ENCODE measurements at places on chromosomes 5 and 9.

GRCh38 chr9:131841765-131842318 is 102.0 kb upstream of the RAPGEF1 start:
- no peak for DNase-seq

DNA sequence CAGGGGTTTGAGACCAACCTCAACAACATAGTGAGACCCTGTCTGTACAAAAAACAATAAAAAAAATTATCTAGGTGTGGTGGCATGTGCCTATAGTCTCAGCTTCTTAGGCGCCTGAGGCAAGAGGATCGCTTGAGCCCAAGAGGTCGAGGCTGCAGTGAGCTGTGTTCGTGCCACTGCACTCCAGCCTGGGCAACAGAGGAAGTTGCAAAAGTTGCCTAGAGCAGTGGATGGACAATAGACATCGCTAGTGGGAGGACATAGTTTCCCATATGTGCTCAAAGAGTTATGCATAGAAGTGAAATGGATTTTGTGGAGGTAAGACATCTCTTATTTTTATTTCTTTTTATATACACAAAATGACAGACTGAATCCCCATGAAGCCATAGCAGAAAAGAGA is 19.0 kb downstream of the HNRNPK start:
- DNase-seq: no peak

DNA sequence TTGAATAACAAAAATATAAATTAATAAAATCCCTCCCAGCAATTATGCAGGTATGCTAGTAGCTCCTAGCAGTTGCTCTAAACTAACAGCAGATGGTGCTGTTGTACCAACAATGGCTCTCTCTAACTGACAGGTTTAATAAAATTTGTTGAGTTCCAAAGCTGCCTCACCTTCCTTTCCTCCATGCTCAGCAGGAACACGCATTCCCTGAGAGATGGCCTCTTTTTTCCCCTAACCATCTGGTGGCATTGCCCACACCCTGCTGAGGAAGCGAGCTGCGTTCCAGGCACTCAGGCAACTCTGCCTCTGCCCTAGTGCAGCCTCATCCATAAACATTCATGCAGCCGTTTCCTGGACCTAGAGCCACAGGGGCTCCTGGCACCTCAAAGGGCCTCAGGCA is 106.2 kb downstream of the KLHL3 start:
- DNase-seq: no peak

- no peak for DNase-seq
These were observed 130.7 kb downstream of the PRKACG start for GRCh38 chr9:68883224-68883623.

DNA sequence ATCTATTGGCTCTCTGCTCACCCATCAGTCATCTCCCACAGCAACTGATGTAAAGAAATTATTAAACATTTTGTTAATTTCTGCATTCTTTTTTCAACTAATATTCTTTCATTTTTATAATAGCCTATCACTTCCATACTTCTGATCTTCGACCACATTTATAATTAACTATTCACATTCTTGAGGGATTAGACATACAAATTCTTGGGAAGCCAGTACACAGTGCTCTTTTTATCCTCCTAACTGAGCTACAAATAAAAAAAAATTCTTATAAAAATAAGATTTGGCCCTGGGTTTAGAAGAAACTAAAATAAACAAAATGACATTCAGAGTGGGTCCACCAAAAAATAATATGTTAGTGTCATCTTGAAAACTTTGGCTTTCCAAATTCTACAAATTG is 103.7 kb upstream of the ITGA1 start:
- DNase-seq: no peak

GRCh38 chr5:110056580-110057114 is 366.9 kb downstream of the MAN2A1 start:
- no peak for DNase-seq

DNA sequence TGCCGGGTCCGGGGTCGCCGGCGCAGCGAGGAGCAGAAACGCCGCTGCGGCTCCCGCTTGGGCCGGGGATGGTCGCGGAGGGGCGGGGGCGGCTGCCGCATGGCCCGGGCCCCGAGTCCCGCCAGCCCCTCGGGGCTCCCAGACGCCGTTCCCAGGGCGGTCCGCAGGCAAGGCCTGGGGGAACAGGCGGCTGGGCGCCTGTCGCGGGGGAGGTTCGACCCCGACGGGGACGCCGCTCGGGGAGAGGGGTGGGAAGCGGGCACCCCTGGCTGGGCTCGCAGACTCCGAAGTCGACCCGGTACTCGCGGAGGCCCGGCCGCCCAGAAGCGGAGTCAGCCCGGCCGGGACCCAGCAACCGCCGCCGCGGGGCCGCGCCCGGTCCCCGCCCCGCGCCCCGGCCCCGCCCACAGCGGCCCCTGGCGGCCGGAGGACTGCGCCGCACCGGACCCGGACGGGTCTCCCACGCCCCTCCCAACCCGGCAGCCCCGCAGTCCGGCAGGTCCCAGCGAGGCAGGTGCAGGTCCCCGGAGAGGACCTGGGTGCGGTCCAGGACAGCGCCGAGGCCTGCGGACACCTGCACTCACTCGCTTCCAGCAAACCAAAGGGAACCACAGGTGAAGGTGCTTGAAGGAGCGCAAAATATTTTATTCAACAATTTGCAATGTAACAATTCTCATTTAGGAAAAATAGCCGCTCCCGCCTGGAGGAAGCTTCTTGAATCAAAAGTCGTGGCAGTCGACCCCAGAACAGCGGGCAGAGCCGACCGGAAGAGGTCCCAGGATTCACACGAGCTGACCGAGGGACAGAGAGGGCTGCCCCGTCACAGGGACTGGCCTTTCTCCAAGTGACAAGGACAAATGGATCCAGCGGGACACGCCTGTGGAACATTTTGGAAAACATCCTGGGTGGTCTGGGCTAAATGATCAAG is at the start of gene INPP5E:
INPP5E (minus strand) TSS at position 365 of the 928 bp plus-strand sequence. CDS start 426 bp downstream, outside the sequence.
- DNase-seq: peak; percentile 85

DNA sequence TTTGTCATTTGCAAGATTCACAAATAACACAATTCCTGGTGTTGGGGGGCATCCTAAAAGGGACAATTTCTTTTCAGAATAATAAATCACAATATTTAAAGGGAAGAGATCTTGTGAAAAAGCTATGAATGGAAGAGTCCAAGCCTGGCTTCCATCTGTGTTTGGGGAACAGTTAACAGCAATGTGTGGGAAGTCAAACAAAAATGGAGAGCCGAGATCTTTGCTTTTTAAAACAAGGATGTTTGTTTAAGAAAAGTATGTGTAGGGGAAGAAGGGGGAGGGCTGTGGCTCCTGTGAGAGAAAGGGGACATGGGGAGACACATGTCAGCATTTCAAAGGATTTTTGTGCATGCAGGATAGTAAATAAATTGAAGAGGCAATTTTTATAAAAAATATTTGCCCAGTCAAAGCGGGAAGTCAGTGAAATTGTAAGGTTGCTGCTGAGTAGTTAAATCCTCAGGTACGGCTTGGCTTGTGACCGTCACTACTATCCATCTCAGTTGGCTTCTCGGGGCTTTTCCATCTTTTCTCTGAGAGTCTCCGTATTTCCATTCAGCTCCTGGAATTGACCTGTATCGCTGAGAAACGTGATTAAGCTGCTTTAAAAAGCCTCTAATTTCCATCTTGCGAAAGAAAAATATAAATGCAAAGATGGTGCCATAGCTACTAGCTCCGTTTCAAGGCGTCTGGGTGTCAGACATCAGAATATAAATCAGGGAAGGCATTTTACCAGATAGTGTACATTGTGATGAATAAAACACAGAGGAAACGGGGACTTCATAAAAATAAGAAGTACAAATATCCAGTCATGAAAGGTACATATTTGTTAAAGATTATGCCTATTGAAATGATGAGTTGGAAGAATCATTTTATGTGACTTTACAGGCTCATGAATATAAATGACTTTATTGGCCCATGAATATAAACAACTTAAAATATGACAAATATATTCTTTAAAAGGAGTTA is 52.9 kb upstream of the VCAN start:
- DNase-seq: no peak

DNA sequence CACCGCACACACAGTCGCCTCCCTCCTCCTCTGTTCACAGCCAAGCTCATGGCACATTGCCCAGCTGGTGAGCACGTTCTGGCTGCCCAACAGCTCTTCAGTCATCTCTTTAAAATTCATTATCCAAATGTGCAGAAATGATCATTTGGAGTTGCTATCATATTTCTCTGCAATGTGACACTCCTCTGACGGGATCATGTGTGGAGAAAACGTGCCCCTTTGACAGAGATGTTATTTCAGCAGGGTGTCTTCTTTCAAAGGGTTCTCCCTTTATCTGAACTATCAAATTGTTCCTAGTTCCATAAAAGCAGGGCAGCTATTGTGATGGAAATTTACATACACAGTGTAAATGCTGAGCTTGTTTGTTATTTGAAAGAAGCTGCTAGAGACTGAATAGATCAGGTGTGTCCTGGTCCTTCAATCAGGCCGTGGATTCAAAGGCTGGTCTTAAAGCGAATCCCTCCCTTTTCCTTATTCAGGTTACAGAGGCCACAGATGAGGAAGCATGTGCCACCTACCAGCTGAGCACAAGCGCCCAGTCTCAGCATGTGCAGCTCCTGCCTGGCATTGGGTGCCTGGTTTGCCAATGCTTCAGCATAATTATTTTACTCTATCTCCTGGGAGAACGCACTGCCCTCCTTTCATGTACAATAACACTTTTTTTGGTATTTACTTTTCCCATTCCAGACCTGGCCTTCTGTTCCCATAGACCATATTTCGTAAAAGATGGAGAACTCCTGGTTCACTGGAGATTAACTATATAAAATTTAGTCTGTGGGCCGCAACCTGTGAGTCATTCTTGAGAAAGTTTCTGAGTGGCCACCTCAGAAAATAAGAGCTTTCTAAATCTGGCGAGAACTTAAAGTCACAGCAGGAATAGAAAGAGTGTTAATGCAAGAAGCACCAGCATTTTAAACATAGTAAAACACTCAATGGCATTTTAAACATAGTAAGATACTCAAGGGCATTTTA is 433.7 kb downstream of the ENC1 start:
- no peak for DNase-seq

GRCh38 chr9:38234479-38235170 is 157.9 kb upstream of the ALDH1B1 start:
- no peak for DNase-seq

DNA sequence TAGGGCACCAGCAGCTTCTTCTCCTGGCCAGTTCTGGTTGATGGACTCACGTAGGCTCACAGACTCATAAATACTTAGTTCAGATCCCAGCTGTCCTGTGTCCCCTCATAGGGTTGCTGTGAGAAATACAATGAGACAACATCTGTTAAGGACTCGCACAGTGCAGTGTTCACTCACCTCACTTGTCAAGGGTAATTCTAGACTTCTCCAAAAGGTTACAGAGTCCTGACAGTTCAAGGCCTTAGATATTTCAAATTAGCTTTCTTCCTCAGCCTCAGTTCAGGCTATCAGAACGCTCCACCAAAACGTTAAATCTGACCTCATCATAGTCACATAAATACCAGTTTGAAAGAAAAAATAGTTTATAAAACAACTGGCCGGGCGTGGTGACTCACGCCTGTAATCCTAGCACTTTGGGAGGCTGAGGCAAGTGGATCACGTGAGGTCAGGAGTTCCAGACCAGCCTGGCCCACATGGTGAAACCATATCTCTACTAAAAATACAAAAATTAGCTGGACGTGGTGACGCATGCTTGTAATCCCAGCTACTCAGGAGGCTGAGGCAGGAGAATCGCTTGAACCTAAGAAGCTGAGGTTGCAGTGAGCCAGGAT is 106.3 kb downstream of the UGCG start:
- no peak for DNase-seq

DNA sequence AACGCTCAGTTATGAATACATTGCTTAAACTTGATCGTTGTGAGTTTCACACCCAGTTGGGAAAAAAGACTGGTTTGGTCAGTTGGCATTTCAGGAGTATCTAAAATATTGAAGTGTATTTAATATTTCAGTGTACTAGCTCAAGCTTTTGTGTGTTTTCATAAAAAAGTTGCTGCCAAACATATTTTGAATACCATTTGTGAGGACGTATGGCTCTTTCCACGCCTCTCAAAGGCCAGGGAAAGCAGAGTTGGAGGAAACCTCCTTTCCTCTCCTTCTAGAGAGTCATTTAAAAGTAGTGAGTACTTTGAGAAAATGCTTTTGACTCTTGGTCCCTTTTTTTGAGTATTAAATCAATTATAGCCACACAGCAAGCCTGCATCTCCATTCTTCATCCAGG is 43.2 kb upstream of the ANKRD33B start:
- no peak for DNase-seq

DNA sequence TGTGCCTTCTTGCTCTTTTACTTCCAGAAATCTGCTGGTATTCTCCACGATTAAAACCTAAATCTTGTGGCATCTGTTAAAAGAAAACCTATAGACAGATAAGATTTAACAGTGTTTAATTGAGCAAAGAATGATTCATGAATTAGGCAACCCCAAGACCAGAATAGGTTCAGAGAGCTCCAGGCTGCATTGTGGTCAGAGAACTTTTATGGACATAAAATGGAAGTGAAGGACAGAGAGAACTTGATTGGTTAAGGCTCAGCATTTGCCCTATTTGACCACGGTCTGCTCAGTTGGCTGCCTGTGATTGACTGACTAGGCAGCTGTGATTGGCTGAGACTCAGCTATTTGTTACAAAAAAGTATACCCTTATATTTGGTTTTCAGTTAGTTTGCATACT is 10.4 kb upstream of the SLC36A2 start:
- no peak for DNase-seq

DNA sequence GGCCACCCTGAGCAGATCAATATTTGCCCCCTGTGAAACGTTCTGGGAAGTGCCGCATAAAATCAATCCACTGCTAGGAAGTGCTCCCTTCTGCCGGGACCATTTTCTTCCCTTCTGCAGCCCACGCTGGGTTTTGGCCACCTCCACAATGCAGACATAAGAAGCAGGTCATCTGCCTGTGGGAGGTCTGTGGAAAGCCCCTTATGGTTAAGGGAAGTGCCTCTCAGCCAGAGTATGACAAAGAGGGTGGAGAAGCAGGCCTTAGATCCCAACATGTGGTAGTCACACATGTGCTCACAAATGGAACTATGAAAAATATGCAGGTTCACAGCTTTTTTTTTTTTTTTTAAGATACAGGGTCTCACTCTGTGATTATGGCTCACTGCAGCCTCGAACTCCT is 82.8 kb downstream of the SLC1A3 start:
- no peak for DNase-seq

DNA sequence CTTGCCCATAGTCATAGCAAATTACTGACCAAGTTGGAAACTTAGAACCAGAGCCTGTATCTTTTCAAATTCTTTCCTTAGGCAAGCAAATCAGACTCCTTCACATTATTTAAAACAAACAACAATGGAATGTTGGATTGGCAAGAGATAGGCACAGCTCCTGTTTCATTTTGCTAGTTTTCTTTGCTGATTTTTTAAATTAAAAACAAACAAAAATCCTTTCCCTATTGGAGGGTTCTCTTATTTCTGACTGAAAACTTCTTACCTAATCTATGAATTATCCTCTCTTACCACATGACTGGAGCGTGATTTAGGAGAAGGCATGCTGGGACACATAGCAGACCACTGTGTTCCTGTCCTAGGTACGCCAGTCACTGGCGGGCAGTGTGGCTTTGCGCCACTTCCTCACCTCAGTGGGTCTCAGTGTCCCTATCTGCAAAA is 63.0 kb downstream of the TTC39B start:
- no peak for DNase-seq

- no peak for DNase-seq
These were observed 41.4 kb downstream of the PSIP1 start for GRCh38 chr9:15469406-15469805.

- no peak for DNase-seq
These were observed 88.9 kb upstream of the TBCA start for GRCh38 chr5:77864997-77865396.

- DNase-seq: no peak
These were observed 12.4 kb downstream of the RLN2 start for GRCh38 chr9:5292141-5292540.

GRCh38 chr9:129177443-129177790 is 644 bp downstream of the IER5L start:
- no peak for DNase-seq

GRCh38 chr9:70477146-70477745 is 62.8 kb upstream of the KLF9 start:
- no peak for DNase-seq
